ENCODE measurements at places on chromosomes 2 and 18.
A peak's percentile ranks its signal among the peaks of the same experiment; 100 is the strongest.

- DNase-seq, result no peak
Observed at GRCh38 chr18:78699499-78699898, 280.1 kb upstream of the SALL3 start.

GRCh38 chr2:68987021-68987503 lies 12.6 kb downstream of the GKN1 start:
- DNase-seq, result no peak

GRCh38 chr18:37394610-37394965 lies 171.0 kb downstream of the CELF4 start:
- no peak for DNase-seq

DNA sequence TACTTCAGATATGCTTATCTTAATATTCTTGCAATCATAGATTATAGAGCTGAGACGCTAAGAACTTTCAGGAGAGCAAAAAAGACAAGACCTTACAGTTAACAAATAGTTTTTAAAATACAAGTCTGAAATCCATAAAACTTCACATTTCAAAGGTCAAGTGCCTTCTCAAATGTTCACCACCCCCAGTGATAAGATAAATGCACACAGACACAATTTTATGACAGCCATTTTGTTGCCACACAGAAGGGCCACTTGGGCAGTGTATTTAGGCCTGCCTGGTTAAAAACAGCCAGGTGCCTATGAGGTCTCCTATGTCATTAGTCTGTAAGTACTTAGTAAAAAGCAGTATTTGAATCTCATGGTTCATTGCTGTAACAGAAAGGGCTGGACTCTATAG lies 8.1 kb upstream of the PSTPIP2 start:
- DNase-seq, result no peak

GRCh38 chr2:33069894-33070651 lies 123.3 kb downstream of the LTBP1 start:
- DNase-seq, result no peak

GRCh38 chr2:51027968-51028367 lies 4.0 kb downstream of the NRXN1 start:
- DNase-seq, result no peak

DNA sequence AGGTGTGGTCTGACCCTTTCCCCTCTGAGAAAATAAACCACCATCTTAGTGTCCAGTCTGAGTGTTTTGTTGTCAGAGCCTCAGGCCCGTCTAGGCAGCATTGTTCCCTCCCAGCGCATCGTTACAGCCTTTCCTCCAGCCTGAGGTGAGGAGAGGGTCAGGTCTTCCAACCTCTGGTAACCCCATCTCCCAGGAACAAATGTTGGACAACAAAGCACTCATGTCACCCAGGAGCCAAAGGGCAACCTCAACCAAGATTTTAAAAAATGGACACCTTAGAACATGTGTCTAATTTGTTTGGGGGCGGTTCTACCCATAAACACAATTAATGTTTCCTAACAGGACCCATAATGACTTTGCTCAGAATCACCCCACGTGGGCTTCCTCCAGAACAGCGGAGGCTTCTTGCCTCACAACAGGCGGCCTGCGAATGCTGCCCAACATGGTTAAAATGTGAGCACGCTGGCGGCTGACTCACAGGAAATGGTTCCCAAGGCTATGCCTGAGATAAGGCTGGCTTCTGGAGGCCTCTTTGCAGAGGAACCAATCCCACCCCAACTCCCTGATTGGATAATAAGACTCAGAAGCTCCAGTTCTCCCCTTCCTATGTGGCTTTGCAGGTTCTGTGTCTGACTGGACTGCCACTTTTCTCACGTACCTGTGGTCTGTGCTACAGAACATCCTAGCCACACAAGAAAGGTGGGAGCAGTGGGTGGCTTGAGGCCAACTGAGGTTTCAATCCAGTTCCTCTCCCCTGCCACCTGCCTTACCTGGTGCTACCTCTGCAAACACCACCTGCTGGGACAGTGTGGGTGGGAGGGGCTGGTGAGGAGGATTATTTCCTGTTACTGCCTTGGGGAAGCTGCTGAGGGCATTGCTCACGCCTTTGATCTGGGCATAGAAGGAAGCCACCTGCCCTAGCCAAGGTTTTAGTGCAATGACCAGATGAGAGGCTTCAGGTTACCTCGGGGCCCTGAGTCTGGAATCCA lies 108.8 kb downstream of the B3GNT2 start:
- no peak for DNase-seq

- no peak for DNase-seq
Observed at GRCh38 chr2:208366215-208367127, 40.1 kb upstream of the PTH2R start.

- DNase-seq, result no peak
Observed at GRCh38 chr2:44237221-44237620, 38.1 kb upstream of the SLC3A1 start.

- DNase-seq, result no peak
Observed at GRCh38 chr2:65228263-65228750, 676 bp downstream of the ACTR2 start.

DNA sequence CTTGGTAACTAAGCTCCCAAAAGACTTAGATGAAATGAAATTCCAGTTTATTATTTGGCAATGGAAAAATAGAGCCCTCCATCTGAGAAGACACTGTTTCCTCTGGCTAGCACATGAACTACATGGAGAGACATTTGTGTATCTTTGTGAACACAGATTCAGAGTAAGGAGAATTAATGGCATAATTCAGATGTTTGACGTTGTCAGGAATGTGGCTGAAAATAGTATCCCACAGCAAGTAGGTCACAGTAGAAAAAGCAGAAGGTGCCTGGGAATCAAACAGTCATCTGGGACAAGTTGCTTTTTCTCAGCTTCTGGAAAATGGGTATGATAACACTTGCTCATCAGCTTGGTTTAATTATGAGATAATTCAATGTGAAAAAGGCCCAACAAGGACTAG lies 288.6 kb downstream of the PTPRM start:
- DNase-seq, result no peak

- no peak for DNase-seq
Observed at GRCh38 chr18:21183670-21184069, 58.4 kb upstream of the GREB1L start.

- no peak for DNase-seq
Observed at GRCh38 chr2:233807215-233807865, 29.2 kb downstream of the MROH2A start.

- DNase-seq, result no peak
Observed at GRCh38 chr2:140512106-140512505, 1618.7 kb downstream of the LRP1B start.

GRCh38 chr2:208363485-208363884 lies 43.1 kb upstream of the PTH2R start:
- DNase-seq, result no peak

GRCh38 chr18:57466745-57467409 lies 31.7 kb downstream of the ONECUT2 start:
- no peak for DNase-seq

GRCh38 chr2:5285872-5286769 lies 406.1 kb upstream of the SOX11 start:
- no peak for DNase-seq

DNA sequence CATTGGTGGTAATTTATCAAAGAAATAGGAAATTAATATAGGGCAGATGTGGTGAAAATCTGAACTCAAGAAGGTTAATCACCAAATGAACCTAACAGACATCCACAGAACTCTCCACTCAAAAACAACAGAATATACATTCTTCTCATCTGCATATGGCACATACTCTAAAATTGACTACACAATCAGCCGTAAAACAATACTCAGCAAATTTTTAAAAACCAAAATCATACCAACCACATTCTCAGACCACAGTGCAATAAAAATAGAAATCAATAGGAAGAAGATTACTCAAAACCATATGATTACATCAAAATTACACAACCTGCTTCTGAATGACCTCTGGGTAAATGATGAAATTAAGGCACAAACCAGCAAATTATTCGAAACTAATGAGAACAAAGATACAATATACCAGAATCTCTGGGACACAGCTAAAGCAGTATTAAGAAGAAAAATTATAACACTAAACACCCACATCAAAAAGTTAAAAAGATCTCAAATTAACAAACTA lies 31.0 kb downstream of the RBM43 start:
- DNase-seq, result no peak

- no peak for DNase-seq
Observed at GRCh38 chr18:10051877-10052631, 138.2 kb downstream of the VAPA start.

GRCh38 chr2:101253013-101253702 lies 472 bp downstream of the CNOT11 start:
- DNase-seq, result peak; percentile 4

DNA sequence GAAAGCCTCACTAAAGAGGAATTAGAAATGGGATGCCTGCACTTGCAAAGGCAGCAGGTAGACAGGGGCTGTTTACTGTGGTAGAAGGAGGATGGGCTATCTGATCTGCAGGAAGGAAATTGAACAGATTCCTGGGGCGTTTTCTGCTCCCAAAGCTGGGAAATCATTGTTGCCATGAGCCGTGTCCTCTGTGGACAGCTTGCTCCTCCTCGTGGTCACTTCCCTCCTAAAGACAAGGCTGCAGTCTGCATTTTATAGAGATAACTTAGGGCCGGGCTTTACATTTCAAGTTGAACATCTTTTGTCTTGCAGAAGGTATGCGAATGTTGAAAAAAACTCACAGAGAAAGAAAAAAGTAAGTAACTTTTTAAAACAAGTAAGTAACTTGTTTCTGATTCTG lies 50.9 kb downstream of the DCDC2C start:
- DNase-seq, result no peak

GRCh38 chr2:223469270-223470046 lies 132.7 kb downstream of the SCG2 start:
- no peak for DNase-seq

GRCh38 chr2:241673797-241674725 lies 12.6 kb downstream of the DTYMK start:
- DNase-seq, result no peak

DNA sequence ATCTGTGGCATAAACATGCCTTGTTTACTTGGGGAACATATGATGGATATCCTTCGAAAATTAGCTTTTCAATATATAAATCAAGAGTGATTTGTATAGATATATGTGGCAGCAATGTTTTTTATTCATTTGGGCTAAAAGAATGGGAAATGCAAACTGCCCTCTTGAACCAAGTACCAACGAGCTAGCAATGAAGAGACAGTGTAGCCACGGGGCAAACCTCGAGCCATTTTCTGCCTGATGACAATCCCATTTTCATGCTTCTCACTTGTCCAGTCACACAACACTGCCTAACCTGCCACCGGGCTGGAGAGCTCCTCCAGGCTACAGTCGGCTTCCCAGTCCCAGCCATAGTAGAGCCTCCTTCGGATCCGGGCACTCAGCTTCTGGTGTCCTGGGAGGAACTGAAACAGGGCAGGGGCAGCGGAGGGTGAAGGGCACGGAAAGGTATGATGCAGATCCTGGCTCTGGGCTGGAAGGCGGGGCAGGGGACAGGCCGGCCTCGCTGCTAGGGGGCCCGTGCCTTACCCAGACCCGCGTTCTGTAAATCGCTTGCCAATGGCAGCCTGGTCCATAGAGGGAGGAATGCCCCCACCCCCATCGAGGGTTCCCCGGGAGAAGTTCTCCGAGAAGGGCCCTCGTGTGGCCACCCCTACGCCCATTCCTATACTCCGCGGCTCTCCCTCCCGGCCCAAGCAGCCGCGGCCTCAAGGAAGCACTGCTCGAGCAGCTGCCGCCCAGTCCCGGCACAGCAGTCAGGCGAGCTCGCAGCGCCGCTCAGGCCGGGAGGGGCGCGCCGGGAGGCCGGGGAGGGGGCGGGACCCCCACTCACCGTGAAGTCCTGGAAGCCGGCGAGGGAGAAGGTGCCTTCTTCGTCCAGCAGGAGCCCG lies 552 bp downstream of the CNPPD1 start:
- no peak for DNase-seq

DNA sequence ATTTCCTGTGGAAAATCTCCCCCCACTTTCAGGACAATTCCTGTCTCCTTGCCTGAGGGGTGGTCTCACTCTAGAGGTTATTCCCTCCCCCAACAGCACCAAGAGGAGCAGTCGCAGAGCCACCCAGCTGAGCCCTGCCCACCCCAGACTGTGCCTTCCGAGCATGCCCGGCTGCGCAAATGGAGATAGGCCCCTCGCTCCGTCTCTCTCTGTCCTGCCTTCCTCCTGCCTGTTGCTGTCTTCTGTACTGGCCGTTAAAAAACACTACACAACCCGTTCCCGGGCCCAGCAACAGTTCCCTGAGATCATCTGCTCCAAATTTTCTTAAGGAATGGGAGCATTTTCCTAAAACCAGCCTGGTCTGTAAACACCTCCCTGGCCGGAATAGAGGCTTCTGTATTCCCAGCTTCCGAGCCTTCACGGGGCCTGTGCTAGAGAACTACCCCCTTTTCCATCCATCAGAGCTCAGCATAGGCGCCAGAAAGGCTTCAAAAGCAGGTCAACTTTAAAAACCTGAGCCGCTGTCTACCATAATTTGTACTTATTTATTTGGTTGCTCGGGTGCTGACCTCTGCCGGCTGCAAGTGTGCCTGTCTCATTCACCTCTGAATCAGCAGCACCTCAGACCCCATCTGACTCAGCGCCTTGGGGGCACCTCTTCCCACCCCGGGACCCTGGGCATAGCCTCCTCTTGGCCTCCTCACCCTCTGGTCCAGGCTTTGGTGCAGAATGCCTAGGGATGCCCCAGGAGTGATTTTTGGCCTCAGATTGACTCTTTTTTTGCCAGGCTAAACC lies 159.4 kb downstream of the PXDN start:
- DNase-seq, result no peak

GRCh38 chr2:18927525-18928232 lies 338.3 kb upstream of the NT5C1B start:
- no peak for DNase-seq

GRCh38 chr18:23058746-23059415 lies 76.4 kb upstream of the CABLES1 start:
- no peak for DNase-seq

DNA sequence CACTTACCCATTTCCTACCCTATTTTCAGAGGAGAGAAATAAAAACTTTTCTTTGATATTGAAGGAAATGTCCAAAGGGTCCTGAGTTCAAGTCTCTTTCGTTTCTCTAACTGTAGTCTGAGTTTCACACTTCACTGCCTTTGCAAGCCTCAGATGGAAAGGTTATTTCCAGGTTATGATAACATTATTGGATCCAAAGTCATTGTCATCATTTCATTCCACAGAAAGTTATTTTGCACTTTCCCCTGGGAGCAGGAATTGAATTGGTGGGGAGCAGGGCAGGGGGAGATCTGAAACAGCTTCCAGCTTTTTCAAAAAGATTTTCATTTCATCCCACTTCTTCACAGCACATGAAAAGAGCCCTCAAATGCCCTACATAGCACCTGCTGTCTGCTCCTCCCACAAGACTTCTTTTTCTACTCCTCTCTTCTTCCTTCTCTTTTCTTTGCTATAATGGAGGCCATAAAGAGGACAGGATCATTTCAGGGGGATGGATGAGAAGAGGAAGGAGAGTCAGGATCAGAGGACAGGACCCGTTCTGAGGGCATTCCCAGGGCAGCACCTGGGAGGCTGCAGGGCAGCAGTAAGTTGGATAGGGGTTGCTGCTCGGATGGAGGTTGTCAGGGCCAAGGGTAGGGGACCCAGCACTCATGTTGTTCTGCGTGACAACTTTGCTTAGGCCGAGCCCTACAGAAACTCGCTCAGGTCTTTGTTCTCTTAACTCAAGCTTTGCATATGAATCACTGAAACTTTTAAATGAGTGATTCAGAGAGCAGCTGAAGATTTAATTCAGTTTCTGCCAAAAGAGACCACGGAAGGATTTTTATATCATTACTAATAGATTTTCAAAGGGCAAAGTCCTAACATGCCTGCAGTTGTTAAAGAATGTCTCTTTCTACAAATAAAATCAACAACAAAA lies 11.4 kb upstream of the GALNT5 start:
- DNase-seq, result no peak

GRCh38 chr2:238100049-238100820 lies at the start of gene ESPNL:
Gene ESPNL, plus strand, starts transcription at chr2:238100340. Its CDS starts 80 bp downstream, at chr2:238100420.
- DNase-seq, result no peak

All from cerebellar nuclear complex (tissue), 1 donor.